AG04450 (cell line): ENCODE measurements at places on chromosomes 6 and 20. TPM values are rescaled to one million over a fixed set of nuclear protein-coding genes. Genes with fewer than 3 reads are reported as not detected.

Gene DDX27
- polyA plus RNA-seq = 31.3 and 32.0 TPM in 2 replicates

Gene CYP21A2
- polyA plus RNA-seq = 0.05 and 0.06 TPM in 2 replicates

Gene NHSL1
- 10.2 and 10.5 TPM in 2 replicates for polyA plus RNA-seq

Gene HLA-DQA1
- polyA plus RNA-seq = not detected in 2 replicates

Gene SEMG1
- not detected in 2 replicates for polyA plus RNA-seq

Gene HM13
- polyA plus RNA-seq = 167 and 203 TPM in 2 replicates

Gene LCA5
- 2.8 and 4.2 TPM in 2 replicates for polyA plus RNA-seq

Gene NOTCH4
- polyA plus RNA-seq = 0.37 and 0.55 TPM in 2 replicates

Gene CCN6
- not detected in 2 replicates for polyA plus RNA-seq

Gene NMBR
- 0.15 TPM in 1 of 2 replicates, not detected in the other for polyA plus RNA-seq

Gene PPP1R3G
- polyA plus RNA-seq = 0.09 and 0.11 TPM in 2 replicates

Gene DEF6
- polyA plus RNA-seq = 2.5 and 2.6 TPM in 2 replicates

Gene ARMC12
- polyA plus RNA-seq = 0.53 and 0.58 TPM in 2 replicates

Gene MEI4
- not detected in 2 replicates for polyA plus RNA-seq

Gene SYNE1
- 35.7 and 38.0 TPM in 2 replicates for polyA plus RNA-seq

Gene SLC26A8
- polyA plus RNA-seq = not detected in 2 replicates
